ENCODE measurements at places on chromosomes 2 and 18.

DNA sequence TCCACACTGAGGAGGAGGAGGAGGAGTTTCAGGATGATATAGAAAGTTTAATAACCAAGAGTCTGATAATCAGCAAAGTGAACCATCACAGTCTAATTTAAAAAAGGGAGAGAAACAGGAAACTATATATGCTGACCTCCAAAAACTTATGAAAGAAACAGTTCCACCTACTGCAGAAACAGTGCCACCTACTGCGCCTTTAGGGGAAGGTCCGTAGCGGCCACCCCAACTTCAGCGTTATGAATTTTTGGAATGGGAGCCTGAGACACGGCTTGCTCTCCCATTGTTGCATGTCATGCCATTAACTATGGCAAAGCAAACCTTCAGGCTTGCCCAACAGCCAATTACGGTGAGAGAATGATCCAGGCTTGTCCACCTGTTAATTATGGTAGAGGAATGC, 1719.2 kb upstream of the LRRTM1 start:
- DNase-seq, result no peak

GRCh38 chr2:70904371-70905216, 31.1 kb upstream of the ATP6V1B1 start:
- no peak for DNase-seq

DNA sequence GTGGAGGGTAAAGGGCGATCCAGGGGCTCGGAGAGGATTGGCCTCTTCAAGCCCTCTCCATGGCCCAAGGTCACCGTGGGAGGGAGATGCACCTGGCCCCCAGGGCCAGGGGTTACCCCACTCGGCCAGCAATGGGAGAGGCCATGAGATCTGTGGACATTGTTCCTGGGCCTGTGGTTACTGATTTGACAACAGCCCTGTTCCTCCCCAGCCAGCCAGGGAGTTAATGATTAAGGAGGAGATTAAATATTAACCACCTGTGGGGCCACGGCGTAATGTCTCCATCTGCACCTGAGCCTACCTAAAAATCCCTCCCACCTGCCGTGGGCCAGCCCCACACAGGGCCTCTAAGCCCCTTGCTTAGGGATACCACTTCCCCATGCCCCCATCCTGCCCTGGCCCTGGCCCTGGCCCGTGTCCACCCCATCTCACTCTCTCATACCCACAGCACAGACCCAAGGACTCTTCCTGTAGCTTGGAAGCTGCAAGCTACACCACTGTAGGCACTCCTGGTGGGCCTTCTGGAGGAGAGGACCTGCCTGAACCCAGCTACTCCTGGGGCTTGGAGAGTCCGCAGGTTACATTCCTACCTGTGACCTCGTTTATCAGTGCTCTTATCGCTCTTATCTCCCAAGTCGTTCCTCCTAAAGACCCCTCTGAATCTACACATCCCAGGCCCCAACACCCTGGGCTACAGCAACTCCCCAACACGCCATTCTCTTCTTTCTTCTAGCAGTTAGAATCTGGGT, 32.1 kb downstream of the ZFP36L2 start:
- no peak for DNase-seq

GRCh38 chr2:187495324-187495723, 47.3 kb upstream of the CALCRL start:
- DNase-seq, result no peak

DNA sequence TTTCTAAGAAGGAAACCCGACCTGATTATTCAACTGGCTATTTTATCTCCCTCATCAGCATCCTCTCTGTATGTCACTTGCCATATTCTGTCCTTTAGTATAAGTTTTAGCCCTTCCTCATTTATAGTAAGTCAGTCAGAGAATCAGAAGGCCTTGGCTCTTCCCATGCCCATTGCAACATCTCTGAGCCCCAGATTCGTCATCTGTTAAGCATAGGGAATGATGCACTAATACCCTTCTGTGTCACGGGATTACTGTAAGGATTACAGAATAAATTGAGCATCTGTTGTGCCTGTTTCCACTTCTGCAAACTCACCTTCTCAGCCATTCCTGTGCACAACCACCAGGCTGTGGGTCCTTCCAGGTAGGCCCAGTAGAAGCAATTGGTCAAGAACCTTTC, 258.1 kb upstream of the RAB12 start:
- DNase-seq, result no peak

DNA sequence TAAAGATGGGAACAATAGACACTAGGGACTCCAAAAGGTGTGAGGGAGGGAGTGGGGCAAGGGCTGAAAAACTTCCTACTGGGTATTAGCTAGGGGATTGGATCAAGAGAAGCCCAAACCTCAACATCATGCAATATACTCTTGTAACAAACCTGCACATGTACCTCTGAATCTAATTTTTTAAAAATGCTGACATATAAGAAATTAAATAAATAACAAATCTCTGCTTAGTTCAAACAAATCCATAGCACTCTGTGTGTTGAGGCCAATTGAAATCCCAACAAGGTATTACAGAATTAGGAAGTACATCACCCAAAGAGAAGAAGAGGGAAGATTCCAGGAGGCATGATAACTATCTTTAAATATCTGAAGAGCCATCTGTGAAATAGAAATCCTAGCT, 55.4 kb upstream of the CDH20 start:
- no peak for DNase-seq

DNA sequence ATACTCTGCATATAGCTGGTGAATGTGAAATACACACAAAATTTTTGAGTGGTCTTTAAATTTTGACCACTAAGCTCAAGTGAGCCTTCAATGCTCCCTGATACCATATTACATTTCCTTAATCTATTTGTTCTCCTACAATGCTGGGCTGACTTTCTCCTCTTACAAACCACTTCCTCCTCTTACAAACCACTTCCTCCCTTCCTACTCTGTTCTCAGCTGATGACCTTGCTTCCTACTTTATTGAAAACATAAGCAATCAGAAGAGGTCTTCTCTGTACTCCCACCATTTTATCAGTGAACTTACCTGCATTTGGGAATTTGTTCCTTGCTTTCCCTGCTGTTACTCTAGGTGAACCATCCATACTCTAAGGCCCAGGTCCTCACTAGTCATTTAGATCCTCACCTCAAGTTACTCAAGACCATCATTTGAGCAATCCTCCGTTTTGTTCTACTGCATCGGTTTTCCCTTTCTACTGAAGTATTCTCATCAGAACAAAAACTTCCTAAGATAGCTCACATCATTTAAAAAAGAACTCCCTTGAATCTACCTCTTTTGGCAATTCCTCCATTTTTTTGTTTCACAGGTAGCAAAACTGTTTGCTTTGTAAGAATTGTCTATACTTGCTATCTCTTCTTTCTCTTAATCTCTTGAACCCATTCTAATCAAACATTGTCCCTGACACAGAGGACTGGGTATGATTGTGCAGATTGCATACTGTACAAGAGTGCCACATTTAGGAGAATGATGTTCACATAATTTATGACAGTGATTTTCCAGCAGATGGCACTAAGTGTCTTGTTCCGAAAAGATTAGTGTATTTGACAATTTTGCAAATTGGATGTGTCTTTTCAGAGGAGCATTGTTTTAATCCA, 96.5 kb downstream of the EPB41L5 start:
- DNase-seq, result no peak

DNA sequence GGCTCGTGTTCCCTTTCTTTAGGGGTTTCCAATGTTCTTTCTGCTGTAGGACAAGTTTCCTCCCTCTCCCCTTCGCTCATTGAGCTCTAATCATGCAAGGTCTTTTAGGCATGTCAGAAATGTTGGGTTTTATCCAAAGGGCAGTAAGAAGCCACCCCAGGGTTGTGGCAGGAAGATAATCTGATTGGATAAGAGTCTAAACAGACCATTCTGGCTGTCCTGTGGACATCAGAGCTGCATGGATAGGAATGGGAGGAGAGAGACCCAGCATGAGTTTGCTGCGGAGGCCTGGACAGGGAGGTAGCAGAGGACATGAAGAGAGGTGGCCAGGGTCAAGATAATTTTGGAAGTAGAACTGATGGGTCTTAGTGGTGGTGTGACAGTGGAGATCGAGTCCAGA, 88.2 kb downstream of the ACKR3 start:
- no peak for DNase-seq

DNA sequence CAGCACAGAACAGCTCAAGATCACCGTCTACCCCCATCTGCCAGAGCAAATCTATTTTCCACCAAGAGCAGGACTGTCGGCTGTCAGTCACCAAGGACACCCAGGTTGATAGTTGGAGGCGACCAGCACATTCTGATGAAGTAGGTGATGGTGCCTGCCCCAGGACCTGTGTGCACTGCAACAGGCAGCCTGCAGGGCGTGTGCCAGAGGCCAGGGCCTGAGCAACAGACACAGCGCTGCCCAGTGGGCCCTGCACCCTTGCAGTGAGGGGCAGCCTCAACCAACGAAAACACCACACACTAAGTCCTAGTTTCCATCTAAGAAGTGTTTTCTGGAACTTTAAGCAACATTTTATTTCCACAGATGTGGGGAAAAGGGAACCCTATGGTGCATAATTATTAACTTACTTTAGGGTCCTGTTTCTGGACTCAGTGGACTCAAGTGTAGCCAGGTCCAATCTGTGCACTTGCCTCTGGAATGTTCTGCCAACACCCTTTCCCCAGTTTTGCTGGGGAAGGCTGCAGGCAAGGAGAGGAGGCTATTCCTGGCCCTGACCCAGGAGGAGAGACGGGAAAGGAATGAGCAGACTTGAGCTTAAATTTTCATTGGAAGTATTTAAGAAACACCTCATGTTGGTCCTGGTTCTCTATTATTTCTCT, 61.5 kb downstream of the ADNP2 start:
- DNase-seq, result no peak

- no peak for DNase-seq
These were observed 557.4 kb upstream of the RAB6C start for GRCh38 chr2:129422028-129422427.

- DNase-seq, result no peak
These were observed 317.6 kb downstream of the PRKCE start for GRCh38 chr2:45968946-45969584.

DNA sequence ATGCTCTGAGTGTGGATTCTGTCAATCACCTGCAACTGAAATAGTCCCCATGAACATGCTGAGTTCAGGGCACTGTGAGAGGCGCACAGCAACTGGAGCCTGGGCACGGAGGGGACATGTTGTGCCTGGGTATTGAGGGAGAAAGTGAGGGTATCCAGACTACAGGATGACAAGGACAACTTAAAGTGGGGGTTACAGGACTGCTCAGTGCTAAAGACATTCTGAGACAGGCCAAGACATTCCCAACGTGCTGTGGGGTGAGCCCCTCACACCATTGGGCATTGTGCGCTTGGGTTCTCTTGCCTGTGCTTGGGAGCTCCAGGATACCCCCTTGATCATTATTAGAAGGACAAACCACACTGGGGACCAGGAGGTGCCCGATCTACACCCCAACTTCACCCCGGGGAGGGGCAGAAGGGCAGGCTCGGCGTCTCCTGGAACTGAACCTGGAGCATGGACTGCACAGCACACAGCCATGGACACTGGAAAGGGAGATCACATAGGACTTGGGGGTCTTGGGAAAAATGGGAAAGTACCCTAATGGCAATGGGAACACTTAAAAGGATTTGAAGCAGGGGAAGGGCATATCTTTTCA, 72.5 kb upstream of the HDAC4 start:
- no peak for DNase-seq

GRCh38 chr18:54386043-54386442, 28.3 kb downstream of the C18orf54 start:
- no peak for DNase-seq

- no peak for DNase-seq
These were observed 297.3 kb downstream of the IKZF2 start for GRCh38 chr2:212854116-212854515.

DNA sequence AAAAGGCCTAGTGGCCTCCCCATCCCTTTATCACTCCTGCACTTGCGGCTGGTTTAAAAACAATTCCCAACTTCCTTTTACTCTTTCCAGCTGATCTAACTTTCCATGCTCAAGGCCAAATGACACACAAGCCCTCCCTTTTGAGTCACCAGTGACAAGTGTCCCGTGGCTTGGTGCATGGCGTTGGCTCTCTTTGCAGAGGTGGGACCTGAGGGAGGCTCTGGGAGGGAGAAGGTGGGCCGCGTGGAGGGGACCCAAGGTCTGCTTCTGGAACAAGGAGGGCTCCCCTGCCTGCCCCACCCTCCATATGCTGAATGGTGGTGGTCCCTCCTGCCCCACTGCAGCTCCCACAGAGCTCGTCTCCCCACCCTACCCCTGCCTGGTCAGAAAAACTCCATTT, 30.8 kb upstream of the HPCAL1 start:
- DNase-seq, result no peak

- DNase-seq, result no peak
These were observed 131.4 kb upstream of the ITGB6 start for GRCh38 chr2:160331258-160332025.

Measured in CD8-positive, alpha-beta memory T cell (primary cell).